ENCODE measurements at places on chromosomes 1 and 21.

DNA sequence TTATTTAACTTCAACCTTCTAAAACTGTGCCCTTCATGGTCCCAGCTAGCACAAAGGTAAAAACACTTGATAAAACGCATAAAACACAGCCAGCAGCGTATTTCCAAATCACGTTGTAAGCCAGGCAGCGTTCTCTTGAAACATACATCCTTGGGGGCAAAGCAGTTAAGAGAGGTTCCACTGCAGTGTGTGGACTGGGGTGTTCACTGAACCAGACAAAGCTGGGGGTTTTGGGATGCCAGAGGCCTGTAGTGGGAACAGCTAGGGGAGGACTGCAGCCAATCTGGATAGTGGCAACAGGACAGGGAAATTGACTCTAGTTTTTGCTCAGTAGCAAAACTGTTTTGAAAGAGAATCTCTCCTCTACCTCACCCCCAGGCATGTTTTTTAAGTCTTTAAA lies 21.5 kb upstream of the ATP5PO start:
- DNase-seq = no peak

- no peak for DNase-seq
Observed at GRCh38 chr1:39452540-39452939, 38.9 kb upstream of the BMP8A start.

DNA sequence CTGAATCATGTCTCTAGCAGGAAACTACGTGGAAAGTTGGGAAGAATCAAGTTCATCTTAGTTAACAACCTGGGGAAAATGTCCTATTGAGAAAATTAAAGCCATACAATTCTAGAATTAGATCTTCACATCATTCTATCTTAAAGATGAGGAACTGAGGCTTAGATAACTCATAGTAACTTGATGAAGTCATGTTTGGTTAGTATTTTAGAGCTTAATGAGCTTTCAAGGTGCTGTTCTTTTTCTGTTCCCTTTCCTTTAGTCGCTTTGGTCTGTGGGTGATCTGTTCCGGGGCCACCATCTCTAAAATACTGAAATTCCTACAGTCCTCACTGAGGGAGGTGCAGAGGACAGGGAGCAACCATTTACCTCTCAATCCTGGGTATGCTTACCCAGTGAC lies 4.3 kb upstream of the GLUL start:
- no peak for DNase-seq

- no peak for DNase-seq
Observed at GRCh38 chr21:43343095-43343991, 83.6 kb downstream of the SIK1 start.

DNA sequence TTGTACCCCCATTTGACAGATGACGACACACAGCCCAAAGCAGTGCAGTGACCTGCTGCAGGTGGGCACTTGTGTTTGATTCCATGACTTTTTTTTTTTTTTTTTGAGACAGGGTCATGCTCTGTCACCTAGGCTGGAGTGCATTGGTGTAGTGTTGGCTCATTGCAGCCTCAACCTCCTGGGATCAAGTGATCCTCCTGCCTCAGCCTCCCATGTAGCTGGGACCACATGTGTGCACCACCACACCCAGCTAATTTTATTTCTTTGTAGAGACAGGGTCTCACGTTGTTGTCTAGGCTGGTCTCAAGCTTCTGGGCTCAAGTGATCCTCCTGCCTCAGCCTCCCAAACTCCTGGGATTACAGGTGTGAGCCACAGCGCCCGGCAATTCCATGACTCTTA lies 14.9 kb upstream of the SYNC start:
- DNase-seq = no peak

- peak; percentile 49 for DNase-seq
Observed at GRCh38 chr1:29237852-29238619, 1.7 kb downstream of the PTPRU start.

DNA sequence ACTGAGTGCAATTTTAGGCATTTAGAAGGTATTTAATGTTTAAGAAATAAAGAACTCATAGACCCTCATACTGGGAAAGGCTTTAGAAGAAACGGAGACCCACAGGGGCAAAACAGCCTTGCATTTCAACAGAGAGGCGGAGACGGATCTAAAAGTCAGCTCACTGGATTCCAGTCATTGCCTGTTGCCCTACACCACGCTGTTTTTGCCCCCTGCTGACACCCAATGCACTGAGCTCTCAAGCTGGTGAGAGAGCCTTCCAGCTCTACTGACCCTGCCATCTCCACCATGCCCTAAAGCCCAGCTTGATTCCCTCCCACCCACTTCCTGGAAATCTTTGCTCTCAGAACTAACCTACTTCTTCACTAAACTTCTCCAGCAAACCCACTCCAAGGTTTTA lies 7.2 kb upstream of the TRAF3IP3 start:
- DNase-seq = no peak

DNA sequence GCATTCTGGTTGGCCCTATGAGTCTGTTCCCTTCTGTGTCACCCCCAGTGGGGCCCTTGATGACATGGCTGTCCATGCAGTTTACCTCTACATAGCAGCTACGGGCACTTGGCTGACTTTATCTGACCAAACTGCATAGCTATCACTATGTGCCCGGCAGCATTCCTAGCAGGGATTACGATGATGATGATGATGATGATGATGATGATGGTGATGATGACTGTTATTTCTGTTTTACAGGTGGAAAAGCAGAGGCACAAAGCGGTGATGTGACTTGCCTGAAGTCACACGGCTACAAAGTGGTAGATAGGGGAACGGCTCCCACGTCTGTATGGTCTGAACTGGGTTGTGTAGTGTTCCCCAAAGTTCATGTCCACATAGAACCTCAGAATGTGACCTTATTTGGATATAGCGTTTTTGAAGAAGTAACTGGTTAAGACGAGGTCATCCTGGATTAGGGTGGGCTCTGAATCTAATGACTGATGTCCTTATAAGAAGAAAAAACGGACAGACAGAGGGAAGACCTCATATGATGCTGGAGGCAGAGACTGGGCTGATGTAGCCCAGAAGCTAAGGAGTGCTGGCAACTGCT lies 57.6 kb downstream of the RUNX1 start:
- no peak for DNase-seq

DNA sequence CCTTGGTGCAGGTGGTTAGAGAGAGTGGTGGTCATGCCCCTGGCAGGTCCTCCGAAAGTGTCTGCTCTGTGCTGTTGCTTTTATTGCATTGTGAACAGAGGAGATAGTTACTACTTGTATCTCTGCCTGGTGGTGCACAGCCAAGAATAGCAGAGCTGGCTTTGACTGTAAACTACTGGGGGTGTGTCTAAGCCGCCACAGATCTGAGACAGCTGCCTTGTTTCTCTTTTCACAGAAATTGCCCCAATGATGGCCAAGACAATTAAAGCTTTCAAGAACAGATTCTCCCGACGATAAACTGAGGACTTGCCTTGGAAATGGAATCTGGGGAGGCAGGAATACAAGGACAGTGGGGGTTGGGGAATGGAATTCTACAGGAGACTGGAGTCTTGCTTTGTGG lies 16.0 kb downstream of the ELOA start:
- no peak for DNase-seq

DNA sequence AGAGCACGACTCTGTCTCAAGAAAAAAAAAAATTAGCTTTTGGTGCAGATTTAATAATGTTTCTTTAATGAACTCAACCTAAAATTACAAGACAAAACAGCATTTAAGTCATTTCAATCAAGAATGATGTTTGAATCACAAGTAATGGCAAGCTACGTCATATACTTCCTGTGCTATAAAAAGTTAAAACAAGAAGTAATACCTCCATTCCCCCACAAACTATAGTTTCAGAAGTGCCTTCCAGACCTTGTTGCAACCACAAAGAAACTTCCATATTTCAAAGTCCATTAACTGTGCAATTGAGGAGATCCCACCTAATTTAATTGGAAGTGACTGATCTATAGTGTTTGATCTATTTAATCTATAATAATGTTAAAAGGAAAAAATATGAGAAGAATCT lies 15.1 kb downstream of the NRDC start:
- no peak for DNase-seq

DNA sequence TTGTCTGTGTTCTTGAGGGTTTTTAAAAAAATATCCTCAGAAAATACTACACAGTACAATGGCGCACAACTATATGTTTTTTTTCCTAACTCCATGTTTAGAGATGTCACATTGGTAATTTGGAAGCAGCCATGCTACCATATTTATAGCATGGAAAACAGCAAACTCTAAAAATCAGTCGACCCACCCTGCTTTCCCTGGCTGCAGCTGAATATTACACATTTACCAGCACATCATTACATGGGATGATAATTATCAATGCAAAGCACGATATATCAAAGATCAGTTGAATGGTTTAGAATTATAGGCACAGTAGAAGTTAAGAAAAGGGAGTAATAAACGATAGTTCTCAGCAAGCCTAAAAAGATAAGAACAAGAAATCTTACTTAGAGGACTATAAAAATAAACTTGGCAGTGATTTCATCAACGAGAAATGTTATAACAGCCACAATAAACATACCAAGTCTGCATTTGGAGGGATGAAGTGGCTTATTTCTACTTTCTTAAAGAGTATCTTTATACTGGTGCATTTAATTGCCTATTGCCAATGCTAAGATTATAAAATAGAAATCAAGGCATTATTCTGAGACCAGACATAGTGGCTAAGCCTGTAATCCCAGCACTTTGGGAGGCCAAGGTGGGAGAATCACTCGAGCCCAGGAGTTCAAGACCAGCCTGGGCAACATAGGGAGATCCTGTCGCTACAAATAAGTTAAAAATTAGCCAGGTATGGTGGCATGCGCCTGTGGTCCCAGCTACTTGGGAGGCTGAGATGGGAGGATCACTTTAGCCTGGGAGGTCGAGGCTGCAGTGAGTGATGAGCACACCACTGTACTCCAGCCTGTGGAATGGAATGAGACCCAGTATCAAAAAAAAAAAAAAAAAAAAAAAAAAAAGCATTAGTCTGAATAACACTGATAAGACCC lies 43.4 kb downstream of the WDR64 start:
- DNase-seq = peak; percentile 81

DNA sequence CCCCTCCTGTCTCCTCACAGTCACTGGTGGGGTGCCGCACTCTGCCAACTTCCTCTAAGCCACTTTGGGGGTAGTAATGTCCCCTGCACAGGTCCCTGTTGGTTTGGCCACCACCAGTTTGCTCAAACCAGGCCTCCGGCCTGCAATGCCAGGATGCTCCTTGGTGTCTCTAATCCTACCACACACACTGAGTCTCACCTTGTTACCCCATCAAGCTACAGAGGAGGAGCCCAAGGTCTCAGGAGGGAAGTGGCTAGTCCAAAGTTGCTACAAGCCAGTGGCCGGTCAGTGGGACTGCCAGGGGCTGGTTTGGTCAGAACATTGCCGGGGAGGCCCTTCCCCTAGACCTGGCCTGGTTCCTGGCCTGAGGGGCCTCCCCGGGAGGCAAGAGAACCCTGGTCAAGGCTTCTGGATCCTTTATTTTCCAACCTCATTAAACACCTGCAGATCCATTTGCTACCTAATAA lies 21.5 kb upstream of the LRP8 start:
- DNase-seq = no peak

DNA sequence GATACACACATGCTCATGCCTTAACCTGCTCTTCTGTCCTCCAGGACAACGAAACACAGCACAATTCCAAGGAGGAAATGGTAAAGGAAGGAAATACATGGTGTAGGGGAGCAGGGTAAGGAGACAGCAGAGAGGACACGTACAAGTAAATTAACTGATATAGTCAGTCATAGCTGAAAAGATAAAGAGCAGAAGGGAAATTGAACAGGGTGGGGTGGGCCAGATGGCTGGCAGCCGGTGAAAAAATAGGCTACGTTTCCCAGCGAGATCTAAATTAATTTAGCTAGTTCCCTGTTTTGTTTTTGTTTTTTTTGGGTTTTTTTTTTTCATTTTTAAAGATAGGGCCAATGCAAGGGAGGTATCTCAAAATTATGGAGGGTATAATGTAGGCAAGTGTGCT lies 109.2 kb downstream of the FAM78B start:
- no peak for DNase-seq

GRCh38 chr1:241356187-241356518 lies 852 bp downstream of the RGS7 start:
- DNase-seq = no peak

DNA sequence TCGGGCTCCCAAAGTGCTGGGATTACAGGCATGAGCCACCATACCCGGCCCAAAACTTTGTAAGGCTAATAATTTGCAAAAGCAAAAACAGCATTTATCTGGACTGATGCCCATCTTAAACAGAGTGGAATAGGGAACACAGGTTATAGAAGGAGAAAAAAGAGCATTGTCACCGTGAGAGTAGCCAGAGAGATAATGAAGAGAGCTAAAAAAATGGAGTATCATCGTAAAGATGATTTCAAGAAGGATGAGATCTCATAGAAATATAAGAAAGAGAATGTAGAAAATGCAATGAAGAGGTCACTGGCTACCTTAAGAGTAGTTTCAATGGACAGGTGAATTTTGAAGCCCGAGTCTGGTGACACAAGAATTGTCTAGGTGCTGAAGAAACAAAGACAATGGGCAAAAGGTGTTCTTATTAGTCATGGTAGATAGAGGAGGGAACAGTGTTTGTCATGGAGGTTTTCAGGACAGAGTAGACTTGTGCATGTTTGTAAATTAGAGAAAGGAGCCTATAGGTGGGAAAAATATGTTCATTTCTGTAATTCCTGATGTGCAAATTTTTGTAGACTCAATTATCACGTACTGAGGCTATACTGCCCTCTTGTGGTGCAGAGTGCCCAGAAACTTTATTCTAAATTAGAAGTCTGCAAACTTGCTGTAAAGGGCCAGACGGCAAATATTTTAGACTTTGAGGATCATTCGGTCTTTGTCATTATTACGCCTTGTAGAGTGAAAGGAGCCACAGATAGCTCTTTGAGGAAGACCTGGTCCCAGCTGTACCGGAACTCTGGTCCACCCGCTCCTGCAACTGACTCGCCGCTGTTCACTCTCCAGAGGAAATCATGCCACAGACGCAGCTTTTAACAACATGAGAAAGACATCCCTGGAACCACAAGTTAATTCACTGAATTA lies 8.1 kb upstream of the TMEM183A start:
- peak; percentile 57 for DNase-seq

- peak; percentile 74 for DNase-seq
Observed at GRCh38 chr1:89855413-89856123, 34.7 kb downstream of the LRRC8D start.

- DNase-seq = peak; percentile 61
Observed at GRCh38 chr21:31198575-31198974, 145.5 kb downstream of the TIAM1 start.

GRCh38 chr1:173329726-173330125 lies 122.6 kb upstream of the TNFSF4 start:
- DNase-seq = peak; percentile 63

DNA sequence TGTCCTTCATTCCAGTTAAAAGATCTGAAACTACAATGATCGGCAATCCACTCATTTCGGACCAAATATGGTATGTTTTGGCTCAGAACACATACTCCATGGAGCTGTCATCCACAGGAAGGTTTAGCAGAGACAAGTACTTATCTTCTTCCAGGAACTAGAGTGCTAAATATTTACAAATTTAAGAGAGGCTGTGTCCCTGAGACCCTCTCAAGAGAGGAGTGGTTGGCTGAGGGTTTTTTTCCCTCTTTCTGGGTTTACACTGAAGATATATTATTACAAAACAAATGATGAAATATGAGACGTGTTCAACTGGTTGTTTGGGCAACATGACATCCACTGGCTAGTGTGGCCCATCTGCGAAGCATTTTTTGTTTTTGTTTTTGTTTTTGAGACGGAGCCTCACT lies 25.9 kb upstream of the NID1 start:
- no peak for DNase-seq

- DNase-seq = peak; percentile 75
Observed at GRCh38 chr1:39980555-39981313, 25.8 kb downstream of the MFSD2A start.
